Omental fat pad (tissue), 4 donors: ENCODE measurements at places on chromosomes 2 and 18. TPM values are rescaled to one million over a fixed set of nuclear protein-coding genes. Genes with fewer than 3 reads are reported as not detected.

Gene MYO3B
- total RNA-seq: not detected

DNA sequence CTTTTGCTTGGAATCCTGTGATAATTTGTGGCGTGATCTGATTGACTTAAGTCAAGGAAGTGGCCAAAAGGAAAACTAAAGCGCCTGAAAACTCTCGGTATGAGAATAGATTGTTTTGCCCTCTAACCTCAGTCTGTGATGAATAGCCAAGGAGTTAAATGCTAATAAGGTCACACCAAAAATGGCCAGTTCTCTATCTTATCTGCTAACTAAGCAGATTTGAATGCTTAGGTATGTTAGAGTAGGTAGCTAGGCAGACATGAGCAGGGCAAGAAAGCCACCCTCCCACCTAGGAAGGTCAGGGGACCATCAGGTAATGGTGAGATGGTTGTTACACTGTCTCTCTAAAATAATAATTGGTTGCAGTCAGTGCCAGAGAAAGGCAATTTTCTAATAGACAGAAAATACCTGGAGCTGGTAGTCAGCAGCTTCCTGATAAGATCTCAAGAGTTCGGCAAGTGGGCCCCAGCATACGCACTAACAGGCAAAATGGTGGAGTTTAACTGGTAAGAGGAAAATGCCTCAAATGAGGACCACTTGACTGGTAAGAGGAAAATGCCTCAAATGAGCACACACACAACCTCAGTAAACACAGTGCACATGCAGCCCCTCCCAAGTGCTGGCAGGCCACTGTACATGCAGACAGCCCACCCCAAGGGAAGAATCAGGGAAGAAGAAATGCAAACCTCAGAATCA, 468.4 kb downstream of the MBD2 start:
- DNase-seq: no peak

Gene PRSS56
- total RNA-seq: not detected

Gene OXER1
- total RNA-seq: 0.44 TPM

DNA sequence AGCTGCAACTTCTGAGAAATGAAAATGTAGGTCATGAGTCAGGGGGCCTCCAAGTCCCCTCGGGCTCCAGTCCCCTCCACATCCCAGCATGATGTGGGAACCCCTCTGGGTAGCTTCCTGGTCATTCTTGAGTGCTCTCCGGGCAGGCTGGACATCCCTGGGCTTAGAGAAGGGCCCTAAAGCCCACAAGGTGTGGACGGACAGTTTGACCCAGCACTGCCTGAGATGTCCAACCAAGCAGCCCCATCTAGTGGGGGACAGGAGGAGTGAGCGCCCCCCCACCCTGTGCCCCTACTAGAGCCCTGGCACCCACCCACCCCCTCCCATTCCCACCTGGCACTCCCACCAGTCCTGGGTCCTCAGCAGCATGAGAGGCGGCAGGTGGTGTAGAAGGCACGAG, 46.0 kb downstream of the CYP27C1 start:
- DNase-seq: no peak

- no peak for DNase-seq
Measured at GRCh38 chr2:141887363-141887762, 243.5 kb downstream of the LRP1B start.

DNA sequence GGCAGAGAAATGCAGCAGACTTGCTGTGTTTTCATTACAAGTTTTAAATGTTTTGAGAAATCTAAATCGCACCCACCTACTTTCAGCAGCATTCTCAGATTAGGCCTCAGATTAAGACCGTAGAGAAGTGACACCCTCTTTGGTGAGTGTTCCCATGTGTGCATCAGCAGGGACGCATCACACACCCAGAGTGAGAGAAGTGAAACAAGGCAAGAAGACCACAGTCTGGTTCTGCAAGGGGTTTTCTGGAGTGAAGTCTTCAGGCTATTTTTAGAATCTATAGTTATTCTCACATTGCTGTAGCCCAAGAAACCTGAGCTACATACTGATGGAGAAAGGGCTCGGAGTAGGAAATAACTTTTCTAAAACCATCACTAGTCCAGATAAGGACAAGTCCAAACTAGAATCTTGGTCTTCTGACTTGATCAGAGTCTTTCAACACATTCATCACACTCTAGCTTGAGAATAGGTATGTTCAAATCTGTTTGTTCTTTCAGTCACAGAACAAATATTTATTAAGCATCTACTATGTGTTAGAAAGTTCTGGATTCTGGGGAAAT, 1216.6 kb upstream of the PIK3C3 start:
- no peak for DNase-seq

Gene SAG
- not detected for total RNA-seq

DNA sequence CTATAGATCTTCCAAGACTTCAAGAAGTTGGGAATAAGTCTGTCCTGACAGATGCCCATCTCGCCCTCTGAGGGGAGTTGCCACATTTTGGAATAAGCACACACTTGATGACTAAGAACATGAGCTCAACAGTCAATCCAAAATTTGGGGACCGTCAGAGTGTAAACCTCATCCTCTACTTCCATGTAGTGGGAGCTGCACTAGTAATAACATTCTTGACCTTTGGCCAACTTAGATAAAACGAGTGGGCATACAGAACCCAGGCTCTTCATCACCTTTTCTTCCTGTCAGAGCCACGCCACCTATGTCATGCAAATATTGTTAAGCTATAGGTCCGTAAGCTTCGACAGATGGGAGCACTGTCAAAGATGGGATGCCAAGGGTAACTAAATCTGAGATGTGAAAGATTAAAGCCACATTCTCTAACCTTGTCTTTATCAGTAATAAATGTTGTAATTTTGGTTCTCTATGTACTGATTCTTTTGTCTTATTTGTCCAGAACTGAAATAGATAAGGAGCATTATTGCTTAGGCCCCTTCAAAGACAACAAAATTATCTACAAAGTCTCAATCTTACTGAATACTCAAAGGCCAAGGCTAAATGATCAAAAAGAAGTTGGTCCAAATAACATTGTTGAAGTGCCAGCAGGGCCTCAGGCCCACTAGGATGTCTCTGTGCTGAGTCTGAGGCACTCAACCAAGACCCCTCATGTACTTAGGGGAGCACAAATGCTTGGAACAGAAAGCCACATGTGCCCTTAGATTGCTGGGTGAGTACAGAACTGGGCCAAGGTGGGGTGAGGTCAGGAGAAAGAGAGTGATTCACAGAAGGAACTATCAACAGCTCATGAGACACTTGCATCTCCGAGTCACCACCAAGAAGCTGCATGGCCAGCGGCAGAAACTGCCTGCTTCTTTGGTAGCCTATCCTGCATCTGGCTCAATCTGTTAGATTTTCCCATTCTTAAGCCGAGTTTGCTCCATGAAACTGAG, 15.0 kb downstream of the CDH2 start:
- DNase-seq: no peak

Gene INPP5D
- total RNA-seq: 24.6 TPM

DNA sequence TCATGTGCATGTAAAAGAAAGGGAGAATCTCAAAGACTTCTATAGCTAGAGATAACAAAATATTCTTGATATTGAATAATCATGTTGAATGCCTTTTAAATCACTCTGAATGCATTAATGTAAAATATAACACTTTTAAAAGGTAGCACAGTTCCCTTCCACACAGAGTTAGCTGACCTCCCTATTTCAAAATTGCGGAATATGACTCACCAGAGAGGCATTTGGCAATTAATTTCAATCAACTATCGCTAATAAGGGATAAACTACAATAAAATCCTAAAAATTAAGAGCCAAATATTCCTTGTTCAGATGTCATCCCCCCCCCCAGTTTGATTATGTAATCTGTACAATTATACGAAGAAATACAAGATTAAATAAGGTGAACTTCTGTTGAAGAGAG, 29.3 kb downstream of the ZC3H15 start:
- DNase-seq: no peak
